Activated CD4-positive, alpha-beta T cell treated with anti-CD3 and anti-CD28 coated beads for 1 hour (primary cell): ENCODE measurements at places on chromosomes 7 and 10.

- DNase-seq: no peak
These were observed 127.2 kb downstream of the CFAP58 start for GRCh38 chr10:104480797-104481196.

DNA sequence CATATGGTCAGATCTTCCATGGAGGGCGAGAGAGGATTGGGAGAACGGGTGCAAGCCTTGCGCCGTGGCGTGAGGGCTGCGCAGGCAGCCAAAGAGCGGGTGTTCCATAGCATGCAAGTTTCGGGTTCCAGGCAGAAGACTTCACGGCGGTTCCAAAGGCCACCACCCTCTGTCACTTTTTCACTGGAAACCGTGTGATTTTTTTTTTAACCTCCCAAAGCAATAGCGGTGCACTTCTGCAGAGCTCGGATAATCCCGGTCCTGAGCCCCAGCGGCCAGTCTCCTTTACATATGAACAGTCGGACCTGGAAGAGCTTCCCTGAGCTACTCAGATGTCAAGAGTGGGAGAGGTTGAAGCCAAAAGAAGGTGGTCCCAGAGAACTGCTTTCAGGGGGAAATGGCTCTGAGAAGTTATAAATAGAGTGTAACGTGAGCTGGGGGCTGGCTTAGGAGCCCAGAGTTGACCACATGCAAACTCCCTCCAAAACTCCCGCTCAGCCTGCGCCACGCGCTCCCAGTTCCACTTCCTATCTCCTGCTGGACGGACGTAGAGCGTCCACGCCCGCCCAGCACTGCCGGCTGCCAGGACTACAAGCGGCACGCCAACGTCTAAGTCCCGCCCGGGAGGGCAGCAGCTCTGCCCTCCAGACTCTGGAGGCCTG is at the start of gene MEOX2:
TSS of gene MEOX2 (minus strand) at position 389 of the 662 bp plus-strand sequence. CDS start at position 108, 281 bp downstream.
- no peak for DNase-seq

GRCh38 chr7:36775061-36775620 is 50.8 kb upstream of the AOAH start:
- no peak for DNase-seq

GRCh38 chr7:98816241-98816640 is 53.6 kb downstream of the TMEM130 start:
- no peak for DNase-seq

GRCh38 chr7:7226407-7226806 is 44.1 kb downstream of the C1GALT1 start:
- DNase-seq: no peak

DNA sequence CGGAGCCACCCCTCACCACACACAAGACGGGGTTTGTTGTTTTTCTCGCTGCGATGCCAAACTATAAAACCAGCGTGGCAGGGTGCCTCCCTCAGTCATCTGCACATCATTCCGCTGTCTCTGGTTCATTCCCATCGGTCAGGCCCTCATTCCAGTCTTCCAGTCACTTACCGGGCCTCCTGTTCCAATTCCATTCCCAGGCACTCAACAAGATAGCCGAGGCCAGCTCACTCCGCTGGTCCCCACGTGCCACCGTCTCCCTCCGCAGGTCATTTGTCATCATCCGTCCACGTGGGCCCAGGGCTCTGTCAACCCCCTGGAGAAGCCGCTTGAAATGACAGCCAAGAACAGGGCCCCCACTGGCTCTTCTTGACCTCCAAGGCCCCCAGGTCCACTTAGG is 6.1 kb upstream of the TMEM184A start:
- no peak for DNase-seq

DNA sequence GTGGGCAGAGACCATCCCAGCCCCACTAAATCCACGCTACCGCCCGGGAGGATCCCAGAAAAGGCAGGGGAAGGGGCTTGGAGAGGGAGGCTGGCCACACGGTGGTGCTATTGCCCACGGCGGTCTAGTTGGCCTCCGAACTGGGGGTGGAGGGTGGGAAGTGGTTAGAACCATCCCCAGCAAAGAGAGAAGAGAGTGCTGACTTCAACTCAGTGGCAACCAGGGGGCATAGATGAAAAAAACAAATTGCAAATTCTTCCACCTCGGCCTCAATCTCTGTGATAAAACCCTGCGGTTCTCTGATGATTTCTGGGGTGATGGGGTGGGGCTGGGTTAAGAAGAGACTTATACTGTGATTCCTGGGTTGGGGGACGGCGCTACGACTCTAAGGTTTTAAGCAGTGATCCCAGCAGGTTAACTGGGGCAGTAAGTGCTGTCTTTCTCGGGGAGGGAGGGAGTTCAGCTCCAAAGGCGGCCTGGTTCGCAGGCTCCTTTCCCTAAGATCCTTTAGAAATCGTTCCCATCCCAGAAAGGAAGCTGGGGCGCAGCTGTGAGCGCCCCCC is 154.5 kb upstream of the LYZL2 start:
- peak; percentile 74 for DNase-seq

DNA sequence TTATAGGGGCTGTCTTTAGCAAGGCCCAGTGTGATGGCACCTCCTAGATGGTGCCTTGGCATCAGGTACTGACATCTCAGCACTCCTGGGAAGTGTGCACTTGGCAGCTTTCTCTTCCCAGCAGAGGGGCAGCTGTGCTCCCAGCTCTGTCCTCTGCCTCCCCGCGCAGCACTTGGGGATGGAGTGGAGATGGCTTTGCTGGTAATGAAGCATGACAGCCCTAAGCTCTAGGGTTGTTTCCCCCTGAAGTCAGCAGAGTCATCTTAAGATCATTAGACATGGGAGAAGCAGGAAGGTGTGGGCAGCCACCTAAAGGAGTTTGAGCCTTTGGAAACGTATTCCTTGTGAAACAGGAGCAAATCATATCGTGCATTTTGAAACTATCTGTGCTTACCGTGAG is 46.7 kb downstream of the HTRA1 start:
- no peak for DNase-seq

DNA sequence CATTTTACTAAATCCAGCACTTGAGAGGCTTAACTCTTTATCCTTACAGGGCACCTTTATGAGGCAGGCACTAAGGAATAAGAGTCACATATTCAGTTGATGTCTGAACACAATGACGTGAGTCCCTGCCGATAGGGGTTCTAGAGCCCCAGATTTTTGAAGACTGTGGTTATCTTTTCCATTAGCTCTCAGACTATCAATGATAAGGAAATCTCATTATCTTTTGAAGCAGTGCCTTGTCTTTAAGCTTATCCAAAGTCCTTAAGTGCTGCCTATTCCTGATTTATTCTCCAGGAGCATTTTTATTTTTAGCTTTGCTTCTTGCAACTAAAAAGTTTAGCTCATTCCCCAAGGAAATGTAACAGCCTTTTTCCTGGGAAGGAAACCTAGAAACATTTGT is 444.1 kb upstream of the LRRN3 start:
- no peak for DNase-seq

- no peak for DNase-seq
These were observed 102.1 kb upstream of the RSU1 start for GRCh38 chr10:16919121-16919982.

DNA sequence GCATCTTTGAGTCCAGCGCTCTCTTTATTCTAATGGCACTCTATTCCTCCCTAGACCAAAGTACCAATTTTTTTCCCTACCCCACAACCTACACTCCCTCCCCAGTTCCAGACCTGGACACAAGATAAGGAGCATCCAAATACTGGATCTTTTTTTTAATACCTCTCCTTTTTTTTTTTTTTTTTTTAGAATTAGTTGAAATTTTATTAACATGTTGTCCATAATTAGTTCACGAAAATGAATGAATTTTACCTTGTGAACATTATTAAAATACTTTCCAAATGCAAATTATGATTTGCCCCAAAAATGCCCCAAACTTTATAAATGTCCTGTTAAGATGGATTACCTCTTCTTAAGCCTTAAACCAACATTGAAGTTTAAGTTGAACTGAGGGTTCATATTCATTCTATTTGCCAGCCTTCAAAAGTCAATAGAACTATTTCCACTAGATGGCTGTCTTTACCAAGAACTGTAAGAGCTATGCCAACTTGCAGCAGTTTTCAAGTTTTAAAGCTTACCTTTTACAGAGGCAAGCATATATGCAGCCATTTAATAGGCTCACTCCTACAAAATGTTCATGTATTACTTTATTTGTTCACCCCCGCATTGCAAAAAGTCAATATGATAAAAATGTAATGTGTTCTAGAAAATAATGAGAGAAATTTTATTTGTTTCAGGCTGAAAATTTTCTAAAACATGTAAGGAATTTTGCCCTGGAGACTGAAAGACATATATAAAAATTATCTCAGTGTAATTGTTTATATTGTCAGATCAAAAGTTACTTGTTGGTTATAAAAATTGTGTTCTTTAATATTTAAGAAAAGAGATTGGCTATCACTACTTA is 39.7 kb upstream of the TNKS2 start:
- no peak for DNase-seq

DNA sequence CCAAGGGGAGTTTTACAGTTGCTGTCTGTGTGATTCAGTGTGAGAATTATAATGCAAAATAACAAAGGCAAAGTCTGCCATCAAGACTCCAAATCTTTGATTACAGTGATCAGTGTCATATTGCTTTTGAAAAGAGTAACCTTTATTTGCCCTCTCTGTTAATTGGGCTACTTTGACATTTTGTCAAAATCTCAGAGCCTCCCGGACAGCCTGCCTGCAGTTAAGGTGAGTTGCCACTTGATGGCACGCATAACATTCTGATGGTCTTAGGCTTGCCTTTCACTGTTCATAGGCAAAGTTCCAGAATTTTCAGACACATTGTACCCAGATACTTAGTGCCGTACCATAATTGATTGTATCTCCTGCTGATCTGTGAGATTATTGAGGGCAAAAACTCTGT is 253.5 kb downstream of the ABCA13 start:
- no peak for DNase-seq
